Osteocyte (in vitro differentiated cells): ENCODE measurements at places on chromosomes 6 and 20. TPM values are rescaled to one million over a fixed set of nuclear protein-coding genes. Genes with fewer than 3 reads are reported as not detected.

DNA sequence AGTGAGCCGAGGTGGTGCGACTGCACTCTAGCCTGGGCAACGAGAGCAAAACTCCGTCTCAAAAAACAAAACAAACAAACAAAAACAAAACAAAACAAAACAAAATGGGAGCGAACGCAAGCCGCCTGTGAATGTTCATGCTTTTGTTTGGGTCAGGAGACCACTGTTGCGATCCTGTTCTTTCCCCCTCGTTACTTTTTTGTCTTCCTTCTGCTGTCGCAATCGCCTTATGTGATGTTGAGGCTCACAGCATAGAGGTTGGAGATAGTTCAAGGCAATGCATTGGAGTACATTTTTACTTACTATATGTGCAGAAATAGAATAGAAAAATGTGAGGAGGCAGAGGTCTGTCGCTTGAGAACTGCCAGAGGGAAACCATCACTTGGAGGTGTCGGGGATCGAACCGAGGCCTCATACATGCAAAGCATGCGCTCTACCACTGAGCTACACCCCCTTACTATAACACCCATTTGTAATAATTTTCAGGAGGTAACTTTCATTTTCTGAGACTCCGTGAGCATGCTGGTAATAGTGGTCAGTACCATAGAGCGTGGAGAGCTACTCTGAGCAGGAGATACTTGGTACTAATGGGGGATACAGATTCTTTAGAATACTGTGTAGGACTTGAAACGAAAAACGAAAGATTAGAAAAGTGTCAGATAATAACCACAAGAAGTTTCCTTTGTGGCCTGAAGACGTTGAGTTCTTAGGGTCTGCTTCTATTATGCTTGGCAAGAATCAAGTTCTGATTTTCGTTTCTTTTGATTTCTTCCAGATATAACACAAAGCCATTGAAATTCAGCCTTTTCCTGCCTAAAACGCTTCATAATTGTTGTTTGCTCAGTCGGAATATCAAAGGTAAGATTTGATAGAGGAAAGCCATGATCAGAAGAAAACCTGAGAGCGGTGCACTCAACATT lies 121.1 kb downstream of the TRIM27 start:
- no peak for DNase-seq

GRCh38 chr6:105832313-105832761 lies 253.8 kb upstream of the PRDM1 start:
- no peak for DNase-seq

DNA sequence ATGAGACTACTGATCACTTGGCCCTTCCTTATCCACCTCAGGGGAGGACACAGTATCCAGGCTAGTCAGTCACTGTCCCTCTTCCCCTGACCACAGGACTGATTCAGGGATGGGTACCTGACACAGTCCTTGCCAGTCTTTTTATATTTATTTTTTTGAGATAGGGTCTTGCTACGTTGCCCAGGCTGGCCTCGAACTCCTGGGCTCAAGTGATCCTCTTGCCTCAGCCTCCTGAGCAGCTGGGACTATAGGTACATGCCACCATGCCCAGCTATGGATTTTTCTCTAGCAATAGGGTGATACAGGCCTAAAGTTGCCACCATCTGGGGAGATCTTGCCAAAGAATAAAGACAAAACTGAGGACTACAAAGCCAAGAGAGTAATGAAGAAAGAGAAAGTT lies 10.2 kb downstream of the TUBB2B start:
- DNase-seq: no peak

DNA sequence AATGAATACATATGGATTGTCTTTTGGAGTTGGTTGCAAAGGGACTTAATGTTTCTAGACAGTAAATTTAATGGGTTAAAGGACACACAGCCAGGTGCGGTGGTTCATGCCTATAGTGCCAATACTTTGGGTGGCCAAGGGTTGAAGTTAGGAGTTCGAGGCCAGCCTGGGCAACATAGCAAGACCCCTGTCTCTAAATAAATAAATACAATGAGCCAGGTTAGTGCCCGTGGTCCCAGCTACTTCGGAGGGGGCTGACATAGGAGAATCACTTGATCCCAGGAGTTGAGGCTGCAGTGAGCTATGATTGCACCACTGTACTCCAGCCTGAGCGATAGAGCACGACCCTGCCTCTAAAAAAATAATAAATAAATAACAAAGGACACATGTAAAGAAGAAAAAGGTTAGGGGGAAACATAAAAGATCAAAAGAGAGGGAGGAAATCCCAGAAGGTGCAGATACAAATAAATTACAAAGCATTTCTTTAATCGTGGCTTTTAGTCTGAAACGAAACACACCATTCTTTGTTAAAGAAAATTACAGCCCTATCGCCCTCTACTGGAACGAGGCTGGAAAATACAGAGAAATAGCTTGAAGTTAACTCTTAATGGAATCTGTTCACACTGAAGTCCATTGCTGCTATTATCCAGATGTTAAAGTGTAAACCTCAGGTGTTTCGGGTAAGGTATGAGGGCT lies 42.6 kb upstream of the SCML4 start:
- no peak for DNase-seq

Gene ULBP2
- 2.1 and 2.9 TPM in 2 replicates for total RNA-seq

Gene C6orf15
- not detected in 2 replicates for total RNA-seq
